ENCODE measurements at places on chromosomes 2 and 18. TPM values are rescaled to one million over a fixed set of nuclear protein-coding genes. Genes with fewer than 3 reads are reported as not detected.
A peak's percentile ranks its signal among the peaks of the same experiment; 100 is the strongest.

The AGXT gene
- 0.54 TPM for polyA plus RNA-seq

The ELOA2 gene
- polyA plus RNA-seq, result not detected

The LRRC30 gene
- not detected for polyA plus RNA-seq

The DAW1 gene
- polyA plus RNA-seq, result 3.9 TPM

The UCN gene
- polyA plus RNA-seq, result 3.4 TPM

The IL18R1 gene
- 5.6 TPM for polyA plus RNA-seq

The FOXI3 gene
- not detected for polyA plus RNA-seq

GRCh38 chr2:189601043-189601442, 20.5 kb upstream of the SLC40A1 start:
- no peak for DNase-seq

- no peak for DNase-seq
These were observed 347.6 kb upstream of the RAB12 start for GRCh38 chr18:8261651-8262091.

- DNase-seq, result no peak
These were observed 66.7 kb downstream of the TWIST2 start for GRCh38 chr2:238914648-238915015.

- DNase-seq, result peak; percentile 91
These were observed 117.0 kb upstream of the RIOK3 start for GRCh38 chr18:23336101-23336500.

DNA sequence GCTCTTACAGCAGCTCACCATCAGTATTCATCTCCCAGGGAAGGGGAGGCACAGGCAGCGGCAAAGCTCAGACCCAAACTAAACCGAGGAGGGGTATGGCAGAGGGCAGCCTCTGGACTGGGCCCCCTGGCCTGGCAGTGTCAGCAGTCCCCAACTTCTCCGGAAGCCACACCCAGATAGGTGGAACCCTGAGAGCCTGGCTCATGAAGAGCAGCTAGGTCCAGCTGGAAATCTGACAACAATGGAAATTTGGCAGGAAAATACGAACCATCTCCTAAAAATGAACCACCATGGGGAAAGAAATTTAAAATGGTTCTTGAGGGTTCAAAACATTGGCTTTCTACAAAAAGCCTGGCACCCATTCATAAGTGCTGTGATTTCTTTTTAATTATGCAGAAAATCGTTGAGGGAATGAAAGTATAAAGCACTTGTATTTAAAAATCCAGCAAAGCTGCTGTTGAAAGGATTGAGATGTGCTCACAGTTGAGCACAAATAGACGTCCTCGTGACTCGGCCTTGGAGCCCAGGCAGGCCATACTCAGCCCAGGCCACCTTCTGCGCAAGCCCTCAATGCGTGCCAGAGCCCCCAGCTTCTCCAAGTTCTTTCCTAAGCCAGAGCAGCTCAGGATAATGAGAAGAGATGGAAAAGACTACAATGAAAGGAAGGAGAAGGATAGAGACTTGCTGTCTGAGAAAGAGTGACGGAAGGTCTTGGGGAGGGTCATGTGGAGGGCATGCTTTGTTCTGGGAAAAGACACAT, 93.0 kb downstream of the COL6A3 start:
- no peak for DNase-seq

DNA sequence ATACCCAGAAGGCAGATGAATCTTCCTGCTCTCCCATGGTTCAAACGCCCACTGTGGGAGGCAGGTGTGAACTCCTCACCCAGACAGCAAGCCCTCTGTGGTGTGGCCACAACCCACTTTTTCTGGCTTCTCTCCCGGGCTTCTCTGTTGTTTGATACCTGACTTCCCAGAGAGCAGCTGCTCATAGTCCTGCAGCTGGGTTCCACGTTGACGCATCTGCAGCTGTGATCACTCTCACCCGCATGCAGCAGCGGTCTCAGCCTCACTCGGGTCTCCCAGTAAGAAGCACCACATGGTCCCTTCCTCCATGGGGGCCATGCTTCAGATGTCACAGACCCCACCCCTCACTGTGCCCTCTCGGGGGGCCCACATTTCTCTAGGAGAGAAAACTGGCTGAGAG, 3.5 kb downstream of the ASPRV1 start:
- DNase-seq, result no peak

DNA sequence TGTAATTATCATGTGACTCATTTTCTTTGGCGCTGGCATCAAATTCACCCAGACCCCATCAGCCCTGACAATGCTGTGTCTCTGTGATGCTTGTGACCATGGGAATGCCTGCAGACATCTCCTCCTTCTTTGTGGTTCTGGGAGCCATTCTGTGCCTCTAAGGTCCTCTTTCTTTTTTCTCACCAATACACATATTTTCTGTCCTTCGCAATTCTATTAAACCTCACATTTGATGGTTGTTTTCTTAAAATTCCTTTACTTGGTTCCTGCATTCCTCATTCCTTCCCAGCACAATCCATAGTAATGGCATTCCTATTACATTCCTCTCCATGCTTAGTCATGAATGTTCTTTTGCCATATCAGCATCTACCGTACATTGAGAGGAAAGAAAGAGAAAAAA, 375.3 kb downstream of the PIK3C3 start:
- DNase-seq, result no peak

DNA sequence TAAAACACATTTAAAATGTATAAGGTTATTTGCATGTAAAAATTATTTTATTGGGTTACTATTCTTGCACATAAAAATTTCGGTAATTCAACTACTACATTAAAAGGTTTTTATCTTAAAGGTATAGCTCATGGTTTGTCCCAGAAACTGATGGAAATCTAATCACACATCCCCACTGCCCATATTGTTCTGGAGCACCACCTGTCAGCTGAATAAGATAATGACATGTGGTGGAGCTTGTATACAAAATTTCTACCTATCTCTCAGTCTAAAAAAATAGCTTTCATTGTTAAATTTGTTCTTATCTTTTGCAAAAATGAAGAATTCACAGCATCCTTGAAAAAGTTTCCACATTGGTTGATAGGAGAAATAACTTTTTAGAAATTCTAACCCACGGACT, 18.3 kb downstream of the ERBB4 start:
- DNase-seq, result no peak

- no peak for DNase-seq
These were observed 509 bp upstream of the CYS1 start for GRCh38 chr2:10080536-10081304.

- no peak for DNase-seq
These were observed 6.3 kb downstream of the YES1 start for GRCh38 chr18:805755-806110.

Data from right lung (tissue), 10 donors.